ENCODE measurements at places on chromosomes 6 and 20.

DNA sequence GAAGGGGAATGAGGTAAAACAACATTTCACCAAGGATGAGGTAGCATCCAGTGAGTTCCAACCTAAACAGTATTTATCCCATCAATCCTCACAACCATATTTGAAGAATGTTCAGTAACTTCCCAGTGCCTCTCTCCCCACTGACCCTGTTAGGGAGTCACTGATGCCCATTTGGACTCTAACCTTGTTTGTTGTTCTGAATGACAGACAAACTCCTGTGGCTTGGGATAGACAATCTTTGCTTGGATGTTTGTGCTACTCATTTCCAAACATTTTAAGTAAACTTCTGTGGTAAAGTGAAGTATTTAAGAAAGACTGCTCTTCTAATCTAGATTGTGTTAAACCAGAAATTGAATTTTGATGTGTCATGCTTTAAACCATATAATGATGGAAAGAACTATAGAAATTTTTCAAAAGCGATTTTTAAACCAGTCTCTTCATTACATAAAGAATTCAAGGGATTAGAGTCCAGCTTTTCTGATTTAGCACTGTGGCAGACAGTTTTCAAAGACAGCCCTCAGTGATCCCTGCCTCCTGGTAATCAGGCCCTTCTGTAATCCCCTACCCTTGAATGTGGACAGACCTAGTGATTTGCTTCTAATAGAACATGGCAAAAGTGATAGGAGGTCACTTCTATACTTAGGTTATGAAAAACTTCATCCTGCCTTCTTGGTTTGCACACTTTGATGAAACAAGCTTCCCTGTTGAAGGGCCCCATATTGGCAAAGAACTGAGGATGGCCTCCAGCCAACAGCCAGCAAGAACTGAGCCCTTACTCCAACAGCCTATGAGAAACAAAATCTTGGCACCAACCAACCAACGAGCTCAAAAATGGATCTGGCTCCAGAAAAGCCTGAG, 191.6 kb downstream of the DST start:
- no peak for DNase-seq

DNA sequence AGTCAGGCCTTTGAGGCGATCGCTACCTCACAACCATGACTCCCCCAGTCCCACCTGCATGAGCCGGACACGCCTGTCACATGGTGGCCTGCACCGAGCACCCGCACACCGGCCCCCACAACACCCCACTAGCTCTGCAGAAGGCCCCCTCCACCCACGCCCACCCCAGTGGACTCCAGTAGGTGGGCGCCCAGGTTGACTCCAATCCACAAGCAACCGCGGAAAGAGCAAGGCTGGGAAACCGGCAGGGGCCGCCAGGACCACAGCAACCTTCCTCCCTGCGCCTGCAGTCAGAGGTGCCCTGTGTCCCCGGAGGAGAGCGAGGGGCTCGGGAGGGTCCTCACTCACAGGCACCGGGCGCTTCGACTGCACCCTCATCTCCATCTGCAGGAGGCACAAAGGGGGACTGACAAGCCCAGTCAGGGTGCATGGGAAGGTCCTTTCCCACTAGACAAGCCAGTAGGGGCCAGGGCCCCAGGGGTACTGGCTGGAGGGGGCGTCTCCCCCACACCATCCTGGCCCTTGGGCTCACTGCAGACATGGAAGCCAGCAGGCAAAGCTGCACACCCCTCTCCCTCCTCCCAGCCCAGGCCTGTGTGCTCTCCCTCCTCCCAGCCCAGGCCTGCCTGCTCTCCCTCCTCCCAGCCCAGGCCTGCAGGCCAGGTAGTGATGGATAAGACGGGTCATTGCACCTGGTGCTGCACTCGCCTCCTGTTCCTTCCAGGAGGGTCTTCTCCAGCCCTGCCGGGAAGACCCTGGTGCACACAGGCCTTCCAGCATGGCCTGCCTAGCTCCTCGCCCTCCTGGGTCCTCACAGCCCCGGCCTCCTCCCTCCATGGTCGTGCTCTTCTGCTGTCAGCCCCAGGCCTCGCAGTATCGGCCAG, 137.2 kb downstream of the DLL1 start:
- no peak for DNase-seq

GRCh38 chr6:110295451-110296165, 62.5 kb downstream of the METTL24 start:
- no peak for DNase-seq

DNA sequence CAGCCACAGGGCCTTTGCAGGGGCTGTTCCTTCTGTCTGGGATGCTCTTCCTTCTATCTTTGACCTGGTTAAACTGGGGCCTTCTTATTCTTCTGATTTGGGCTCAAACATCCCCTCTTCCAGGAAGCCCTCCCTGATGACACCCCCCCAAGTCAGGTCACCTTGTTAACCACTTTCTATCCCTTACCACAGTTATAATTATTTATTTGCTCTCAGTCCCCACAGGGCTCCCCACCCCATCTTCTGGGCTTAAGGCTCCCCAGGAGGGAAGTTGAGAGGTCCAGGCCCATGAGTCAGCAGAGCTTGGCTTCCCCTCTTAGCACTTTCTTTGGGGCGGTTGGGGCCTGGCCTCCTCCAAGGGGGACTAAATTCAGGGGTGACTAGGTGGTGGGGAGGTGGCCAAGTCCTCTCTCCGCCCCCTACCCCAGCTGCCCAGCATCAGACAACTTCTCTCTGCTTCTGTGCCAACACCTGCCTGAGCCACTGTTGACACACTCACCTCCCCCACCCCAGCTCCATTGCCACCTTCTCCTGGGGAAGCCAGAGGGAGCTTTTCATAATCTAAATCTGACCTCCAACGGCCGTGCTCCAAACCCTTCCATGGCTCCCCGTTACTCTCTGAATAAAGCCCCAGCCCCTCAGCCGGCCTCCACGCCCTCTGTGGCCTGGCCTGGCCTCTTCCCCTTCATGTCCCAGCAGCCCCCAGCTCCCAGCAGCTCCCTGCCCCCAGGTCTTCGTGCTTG, 70.0 kb downstream of the CEBPB start:
- DNase-seq = peak; percentile 21

DNA sequence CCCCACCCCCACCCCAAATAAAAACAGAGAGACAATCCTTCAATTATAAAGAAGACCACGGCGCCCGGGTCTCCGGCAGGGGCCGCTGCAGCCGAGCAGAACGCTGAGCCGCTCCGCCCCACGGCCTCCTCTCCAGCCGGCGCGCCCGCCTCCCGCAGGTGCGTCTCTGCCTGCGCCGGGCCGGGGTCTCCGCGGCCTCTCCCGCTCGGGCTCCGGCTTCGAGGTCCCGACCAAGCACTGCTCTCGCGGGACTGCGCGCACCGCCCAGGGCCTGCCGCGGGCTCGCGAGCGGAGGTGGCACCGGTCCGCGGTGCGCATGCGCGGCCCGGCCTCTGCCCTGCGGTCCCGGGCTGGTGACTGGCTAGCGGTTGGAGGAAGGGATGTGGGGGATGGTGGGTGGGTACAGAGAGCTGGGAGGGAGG, 241 bp upstream of the SIRT5 start:
- DNase-seq = peak; percentile 69
